Urothelium cell line (cell line): ENCODE measurements at places on chromosomes 2 and 18.

GRCh38 chr2:234661175-234661574 lies 164.3 kb upstream of the ARL4C start:
- DNase-seq, result no peak

GRCh38 chr18:50473881-50474280 lies 86.0 kb upstream of the MAPK4 start:
- DNase-seq, result no peak

- DNase-seq, result no peak
Observed at GRCh38 chr2:7573166-7573825, 656.1 kb downstream of the RNF144A start.

GRCh38 chr2:241777686-241778627 lies 1.3 kb downstream of the GAL3ST2 start:
- no peak for DNase-seq

DNA sequence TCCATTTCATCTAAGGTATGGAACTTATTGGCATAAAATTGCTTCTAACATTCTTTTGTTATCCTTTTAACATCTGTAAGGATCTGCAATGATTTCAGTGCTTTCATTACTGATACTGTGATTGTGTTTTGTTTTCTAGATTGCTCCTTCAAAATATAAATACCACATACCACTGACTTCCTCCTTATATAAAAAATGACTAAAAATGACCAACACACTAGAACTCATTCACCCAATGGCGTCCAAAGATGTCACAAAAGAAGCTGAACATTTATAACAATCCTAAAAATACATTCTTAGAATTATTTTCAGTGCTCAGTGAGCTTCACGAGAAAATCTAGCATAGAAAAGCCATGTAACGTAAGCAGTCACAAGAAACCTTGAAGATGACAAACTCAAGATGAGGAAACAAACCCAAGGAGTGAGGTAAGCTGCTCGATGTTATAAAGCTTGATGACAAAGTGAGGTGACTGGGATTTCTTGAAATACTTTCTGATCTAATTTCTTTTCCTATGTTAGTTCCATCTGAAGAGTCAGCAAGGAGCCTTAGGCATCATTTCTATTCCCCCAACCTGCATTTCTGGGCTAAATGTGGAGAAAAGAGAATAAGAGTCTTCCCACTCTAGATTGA lies 42.6 kb downstream of the PNO1 start:
- no peak for DNase-seq

- DNase-seq, result no peak
Observed at GRCh38 chr18:11826836-11827235, 24.4 kb upstream of the CHMP1B start.

- DNase-seq, result no peak
Observed at GRCh38 chr2:145769011-145769716, 1249.2 kb upstream of the ZEB2 start.

DNA sequence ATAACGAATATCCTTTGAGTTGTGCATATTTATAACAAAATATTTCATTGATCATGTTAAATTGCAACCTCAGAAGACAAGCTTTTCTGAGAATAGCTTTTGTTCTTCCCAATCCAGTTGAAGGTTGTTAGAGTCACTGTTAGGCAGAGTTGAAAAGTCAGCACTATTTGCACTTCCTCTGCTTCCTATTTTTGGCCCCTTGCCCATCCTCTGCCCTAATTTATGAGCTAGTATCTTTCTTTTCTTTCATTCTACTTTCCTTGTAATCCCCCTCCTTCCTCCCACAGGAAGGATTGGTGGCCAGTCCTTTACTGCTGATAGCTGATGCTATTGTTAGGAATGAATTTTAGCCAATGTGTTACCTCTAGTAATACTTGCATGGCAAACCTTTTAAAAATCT lies 4.9 kb downstream of the RALB start:
- DNase-seq, result no peak

DNA sequence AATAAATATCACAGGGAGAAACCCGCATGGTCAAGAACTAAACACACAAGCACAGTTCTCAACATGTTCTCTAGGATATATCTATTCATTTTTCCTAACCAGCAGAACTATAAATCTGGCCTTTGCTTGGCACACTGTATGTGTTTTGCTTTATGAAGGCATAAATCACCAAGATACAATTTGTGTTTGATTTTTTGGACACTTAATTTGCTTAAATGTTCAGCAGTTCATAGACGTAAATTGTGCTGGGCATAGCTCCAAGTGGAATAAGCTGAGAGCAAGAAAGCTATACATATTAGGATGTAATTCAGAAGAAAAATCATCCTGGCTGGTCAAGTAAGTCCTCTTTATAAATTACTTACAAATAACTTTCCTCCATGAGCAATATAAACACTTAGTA lies 341.5 kb upstream of the ATP5MC3 start:
- DNase-seq, result no peak

DNA sequence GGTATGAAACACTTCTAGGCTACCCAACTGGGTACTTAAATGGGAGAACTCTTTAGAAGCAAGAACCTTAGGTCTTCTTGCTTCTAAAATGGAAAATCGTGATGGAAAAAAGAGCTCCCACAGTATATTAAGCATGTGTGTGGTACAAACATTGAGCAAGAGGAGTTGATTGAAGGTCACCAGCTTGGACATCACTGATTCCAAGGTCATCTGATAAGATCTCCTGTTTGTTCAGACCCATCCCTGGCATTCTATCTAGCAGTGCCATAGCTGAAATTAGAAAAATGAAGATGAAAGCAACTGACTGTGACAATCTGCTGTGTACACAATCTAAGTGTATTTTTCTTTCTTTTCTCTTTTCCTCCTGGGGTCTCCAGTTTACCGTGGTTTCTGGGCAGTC lies 35.7 kb downstream of the TMEM182 start:
- no peak for DNase-seq

DNA sequence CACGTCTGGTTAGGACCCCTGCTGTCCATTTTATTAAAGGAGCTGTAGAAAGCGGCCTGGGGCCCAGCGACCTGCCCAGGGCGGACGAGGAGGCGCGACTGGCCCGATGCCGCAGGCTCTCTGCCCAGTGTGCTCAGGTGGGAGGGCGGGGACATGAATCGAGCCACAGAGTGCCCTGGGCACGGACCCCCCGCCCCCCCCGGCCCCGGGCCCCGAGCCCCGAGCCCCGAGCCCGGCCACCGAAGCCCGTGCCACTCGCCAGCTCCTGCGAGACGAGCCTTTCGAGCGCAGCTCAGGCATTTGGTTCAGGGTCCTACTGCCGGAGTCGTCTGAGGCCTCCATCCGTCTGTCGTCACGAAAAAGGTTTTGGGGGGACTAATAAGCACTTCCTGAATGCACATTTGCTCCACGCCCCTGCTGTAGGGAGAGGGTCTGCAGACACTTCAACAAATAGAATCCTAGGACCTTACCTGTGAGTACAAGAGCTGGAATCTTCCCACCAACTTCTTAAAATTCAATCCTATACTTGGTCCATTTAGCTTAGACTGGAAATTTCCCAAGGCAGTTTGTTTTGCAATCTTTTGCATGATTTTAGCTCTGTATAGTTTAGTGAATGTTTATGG lies 602 bp upstream of the ADAM17 start:
- DNase-seq, result no peak

DNA sequence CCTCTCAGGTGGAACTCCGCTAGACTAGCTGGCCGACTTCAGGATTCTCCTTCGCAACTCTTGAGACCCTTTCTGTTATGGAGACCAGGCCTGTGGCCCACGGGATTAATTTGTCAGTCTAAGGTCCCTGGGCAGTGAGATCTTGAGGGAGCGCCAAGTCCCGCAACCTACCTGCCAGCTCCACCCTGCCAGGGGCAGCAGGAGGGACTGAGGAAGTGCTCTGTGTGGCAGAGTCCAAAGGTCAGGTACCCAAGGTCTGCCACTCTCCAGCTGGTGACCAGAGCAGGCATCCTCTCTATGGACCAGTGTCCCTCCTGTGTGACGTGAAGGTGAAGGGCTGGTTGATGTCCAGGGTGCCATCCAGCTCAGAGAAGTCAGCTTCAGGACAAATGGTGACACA lies 4.3 kb upstream of the SPATA3 start:
- DNase-seq, result no peak

DNA sequence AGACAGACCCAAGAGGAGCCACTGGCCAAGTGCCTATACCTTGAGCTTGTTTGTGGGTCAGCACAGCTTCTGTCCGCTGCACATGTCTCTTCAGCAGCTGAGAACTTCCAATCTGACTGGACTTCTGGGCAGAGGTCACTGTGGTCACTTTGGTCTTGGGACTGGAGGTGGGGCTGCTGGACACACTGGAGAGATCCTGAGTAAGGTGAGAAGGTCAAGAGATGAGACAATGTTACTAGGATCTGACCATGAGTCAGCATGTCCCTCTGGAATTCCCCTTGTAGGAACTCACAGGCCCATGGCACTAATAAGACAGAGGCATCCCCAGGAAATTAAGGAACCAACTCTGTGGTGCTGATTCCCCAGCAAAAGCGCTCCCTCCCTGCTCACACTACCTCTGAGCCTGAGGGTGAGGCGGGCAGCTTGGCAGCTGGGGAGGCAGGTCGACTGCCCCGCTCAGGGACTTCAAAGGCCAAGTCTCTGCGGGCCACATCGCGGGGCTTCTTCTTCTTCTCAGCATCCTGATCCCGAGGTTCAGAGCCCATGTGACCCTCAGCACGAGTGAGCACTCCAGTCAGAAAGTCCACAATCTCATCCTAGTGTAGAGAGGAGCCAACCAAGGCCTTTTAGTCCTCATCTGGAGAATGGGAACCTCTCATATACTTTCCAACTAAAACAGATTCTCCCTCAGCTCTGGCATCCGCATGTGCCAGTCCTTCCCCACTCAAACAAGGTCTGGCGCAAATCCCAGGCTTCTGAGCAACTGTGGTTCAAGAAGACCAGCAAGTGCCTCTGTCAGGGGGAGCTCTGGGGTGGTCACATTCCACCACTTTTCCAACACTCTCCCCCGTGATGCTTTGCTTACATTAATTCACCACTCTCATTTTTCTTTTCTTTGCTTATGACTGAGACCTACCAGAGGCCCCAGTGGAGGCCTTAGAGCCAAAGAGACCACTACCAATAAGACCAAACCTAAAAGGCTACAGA lies 29.4 kb downstream of the KANSL3 start:
- DNase-seq, result no peak

- no peak for DNase-seq
Observed at GRCh38 chr2:141630407-141630930, 500.3 kb downstream of the LRP1B start.

GRCh38 chr2:158211502-158211901 lies 109.8 kb downstream of the UPP2 start:
- no peak for DNase-seq

DNA sequence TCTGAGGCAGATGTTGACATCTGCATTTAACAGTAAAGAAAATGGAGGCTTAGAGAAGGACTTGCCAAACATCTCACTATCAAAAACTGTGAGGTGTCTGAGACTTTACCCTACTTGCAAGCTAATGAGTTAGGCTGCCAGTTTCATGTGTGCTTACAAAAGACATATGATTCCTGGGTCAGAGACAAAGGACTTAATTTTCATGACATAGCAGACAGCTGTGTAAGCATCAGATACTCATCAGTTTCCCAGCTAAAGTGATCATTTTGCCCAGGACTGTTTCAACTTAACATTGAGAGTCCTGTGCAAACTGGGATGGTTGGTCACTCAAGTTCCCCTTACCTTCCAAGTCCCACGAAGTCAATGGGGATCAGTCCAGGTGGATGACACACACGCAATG lies 18.9 kb upstream of the DAPL1 start:
- no peak for DNase-seq

DNA sequence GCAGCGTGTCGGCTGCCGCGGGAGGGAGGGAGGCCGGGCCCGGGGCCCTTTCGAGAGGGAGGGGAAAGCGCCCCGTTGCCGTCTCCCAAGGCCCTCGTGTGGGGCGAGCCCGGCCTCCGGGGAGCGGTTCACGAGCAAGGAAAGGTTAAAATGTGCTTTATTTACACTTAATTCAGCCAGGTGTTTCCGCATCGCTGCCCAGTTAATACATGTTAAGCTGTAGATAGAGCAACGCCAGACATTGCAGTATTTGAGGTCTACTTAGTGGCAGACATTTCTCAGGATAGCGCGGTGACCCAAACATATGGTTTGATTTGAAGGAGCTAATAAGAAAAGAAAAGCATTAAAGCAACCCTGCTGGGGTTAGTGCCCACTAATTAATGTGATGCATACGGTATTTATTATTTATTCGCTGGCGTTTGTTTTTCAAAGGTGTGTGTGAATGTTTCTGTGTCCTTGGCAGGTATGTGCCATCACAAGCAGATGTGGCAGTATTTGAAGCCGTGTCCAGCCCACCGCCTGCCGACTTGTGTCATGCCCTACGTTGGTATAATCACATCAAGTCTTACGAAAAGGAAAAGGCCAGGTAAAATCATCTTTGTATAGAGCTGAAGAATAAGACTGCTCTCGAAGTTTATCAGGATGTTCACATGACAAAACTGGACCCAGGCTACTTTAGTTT lies 571 bp downstream of the EEF1B2 start:
- DNase-seq, result peak; percentile 36

GRCh38 chr2:7744827-7745226 lies 827.6 kb downstream of the RNF144A start:
- DNase-seq, result no peak

DNA sequence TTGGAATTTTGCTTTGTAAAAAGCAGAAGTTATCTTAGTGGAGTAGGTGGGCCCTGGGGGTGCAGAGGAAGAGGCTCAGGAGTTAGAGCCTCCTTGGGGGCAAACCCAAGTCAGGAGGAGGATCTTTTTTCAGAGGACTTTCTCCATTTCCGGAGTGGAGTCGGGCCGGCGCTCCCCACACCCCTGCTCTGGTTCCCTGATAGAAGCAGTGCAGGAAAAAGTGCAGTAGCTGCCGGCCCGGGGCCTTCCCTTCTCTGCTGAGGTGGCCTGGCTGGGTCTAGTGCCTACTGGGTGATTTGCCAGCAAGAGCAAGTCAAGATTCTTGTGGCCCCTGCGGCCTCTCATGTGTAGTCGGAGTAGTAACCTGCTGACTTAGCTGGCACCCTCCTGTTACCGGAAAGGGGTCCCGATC lies 124.2 kb upstream of the HS6ST1 start:
- no peak for DNase-seq

- no peak for DNase-seq
Observed at GRCh38 chr2:226971770-226972169, 135.9 kb downstream of the RHBDD1 start.

DNA sequence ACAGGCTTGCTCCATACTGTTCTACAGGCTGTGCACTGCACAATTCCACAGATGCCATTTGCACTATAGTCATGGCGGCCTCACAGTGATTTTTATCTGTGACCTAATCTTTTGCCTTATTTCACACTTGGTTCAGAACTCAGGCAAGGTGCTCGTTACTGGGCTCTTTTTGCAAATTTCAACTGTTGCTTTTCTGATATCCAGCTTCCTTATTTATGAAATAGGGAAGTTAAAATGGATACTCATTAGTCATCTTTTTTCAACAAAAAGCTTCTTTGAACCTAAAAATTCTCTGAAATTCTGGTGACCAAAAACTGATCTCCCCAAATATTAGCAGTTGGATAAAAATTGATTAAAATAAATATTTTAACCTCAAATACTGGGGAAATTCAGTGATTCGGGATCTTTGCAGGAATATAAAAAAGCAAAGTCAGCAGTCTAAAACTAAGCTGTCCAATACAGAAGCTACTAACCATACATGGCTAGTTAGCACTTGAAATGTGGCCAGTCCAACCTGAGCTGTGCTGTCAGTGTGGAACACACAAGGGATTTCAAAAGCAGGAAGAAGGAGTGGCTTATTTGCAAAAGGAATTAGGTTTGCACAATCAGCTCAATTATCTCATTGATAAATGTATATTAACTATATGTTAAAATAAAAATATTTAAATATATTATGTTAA lies 134.4 kb downstream of the COL4A4 start:
- DNase-seq, result no peak
